ENCODE measurements at places on chromosomes 5 and 9.

DNA sequence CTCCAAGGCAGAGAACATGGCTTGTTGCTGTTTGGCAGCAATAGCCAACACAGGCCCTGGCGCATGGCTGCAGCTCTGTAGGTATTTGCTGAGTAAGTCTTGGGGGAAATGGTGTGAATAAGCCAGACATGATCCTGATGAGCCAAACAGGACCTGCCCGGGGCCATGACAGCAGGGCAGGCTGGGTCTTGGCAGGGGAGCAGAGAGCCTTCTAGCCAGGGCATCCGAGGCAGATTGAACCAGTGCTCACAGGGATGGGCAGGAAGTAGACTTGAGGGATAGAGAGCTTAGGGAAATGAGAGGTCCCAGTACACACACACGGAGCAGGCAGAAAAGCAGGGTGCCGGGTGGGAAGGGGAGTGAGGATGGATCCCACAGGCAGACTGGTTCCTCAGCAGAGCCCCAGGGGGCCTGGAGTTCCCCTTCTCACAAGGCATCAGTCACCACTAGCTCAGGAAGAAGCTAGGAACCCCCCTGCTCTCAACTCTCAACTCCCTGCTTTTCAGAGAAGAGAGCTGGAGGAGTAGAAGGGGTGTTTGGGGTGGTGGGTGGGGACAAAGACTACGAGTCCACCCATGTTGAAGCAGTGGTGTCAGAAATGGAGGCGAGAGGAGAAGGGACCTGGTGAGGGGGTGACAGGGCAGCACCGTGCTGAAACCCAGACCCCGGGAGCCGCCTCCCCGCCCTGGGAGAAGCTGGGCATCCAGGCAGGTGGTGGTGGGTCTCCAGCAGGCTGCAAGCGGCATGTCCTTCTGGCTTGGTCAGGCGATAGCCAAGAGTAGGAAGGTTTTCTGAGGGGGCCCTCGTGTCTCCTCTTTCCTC, 111.1 kb downstream of the RGS3 start:
- DNase-seq = no peak

DNA sequence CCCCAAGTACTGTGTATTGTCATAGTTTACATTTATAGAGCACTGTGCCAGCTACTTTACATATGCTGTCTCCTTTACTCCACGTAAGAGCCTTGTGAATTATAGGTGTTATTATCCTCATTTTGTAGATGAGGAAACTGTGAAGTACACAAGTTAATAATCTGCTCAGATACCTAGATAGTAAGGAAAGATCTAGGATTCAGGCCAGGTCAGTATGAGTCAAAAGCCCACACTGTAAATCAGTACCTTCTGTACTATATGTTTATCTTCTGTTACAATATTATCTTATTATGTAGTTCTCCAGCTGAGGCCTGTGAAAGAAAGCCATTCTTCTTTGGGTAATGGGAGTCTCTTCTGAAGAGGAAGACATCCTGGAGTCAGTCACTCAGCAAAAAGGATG, 72.4 kb upstream of the TLX3 start:
- no peak for DNase-seq

GRCh38 chr5:169945831-169946261, 34.4 kb downstream of the INSYN2B start:
- no peak for DNase-seq

GRCh38 chr5:112635771-112636731, 101.6 kb upstream of the APC start:
- no peak for DNase-seq

DNA sequence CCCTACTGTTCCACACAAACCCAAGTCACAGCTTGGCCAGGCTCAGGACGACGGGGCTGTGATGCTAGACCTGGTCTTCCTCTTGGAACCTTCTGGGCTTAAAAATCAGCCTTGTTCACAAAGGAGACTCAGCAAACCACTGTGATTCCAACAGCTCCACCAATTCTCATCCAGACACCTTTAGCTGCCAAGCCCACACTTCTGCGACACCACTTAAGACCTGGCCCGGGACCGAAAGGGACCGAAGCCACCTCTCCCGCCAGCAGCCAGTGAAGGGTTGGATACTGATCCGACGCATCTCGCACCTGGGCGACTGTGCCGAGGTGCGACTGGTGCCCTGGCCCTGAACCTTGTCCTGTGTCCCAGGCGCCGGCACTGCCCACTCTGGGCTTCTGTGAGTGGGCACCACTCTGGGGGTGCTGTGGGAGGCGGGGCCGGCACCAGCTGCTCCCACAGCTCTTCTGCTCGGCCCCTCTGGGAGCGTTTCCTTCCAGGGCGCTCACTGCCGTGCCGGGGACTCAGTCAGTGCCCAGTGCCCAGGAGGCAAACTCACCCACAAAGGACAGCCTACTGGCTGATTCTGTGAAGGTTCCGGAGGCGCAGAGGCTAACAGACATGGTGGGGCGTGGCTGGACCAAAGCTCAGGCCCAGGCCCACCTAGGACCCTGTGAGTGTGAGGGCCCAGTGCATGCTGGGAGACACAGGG, 50.9 kb downstream of the EXD3 start:
- no peak for DNase-seq
